ENCODE measurements at places on chromosomes 12 and 14.

GRCh38 chr12:73892201-73892600 is 645.4 kb upstream of the ATXN7L3B start:
- peak; percentile 3 for DNase-seq

DNA sequence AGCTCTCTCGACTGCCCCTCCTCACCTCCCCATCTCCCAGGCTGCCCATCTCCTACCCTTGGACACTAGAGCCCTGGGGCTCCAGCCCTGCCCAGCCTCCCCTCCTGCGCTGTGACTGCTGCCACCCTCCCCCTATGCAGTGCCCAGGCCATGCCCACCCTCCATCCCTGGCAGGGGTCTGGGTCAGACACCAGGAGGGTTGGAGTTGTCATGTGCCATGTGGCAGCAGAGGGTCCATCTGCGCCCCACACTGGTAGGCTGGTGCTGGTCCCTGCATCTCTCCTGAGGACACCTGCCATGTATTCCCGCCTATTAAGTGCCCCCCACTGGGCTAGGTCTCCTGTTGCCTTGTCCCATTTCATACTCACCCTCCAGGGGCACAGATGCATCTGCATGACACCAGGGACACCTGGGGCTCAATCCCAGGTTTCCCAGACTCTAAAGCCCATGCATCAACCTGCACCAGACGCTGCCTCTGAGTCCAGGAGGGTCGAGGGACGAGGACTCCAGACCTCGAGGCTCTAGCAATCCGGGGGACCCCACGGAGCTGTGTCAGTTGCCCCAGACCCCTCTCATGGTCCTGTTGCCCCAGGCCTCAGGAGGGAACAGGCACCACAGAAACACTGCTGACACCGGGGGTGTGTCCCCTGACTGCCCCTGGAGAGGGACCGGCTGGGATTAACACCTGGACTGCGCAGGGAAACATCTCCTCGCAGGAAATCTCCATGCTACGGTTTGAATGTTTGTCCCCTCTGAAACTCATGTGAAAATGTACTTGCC is 23.4 kb upstream of the SFSWAP start:
- DNase-seq = no peak

GRCh38 chr12:53115112-53115890 is 12.0 kb downstream of the SOAT2 start:
- no peak for DNase-seq

DNA sequence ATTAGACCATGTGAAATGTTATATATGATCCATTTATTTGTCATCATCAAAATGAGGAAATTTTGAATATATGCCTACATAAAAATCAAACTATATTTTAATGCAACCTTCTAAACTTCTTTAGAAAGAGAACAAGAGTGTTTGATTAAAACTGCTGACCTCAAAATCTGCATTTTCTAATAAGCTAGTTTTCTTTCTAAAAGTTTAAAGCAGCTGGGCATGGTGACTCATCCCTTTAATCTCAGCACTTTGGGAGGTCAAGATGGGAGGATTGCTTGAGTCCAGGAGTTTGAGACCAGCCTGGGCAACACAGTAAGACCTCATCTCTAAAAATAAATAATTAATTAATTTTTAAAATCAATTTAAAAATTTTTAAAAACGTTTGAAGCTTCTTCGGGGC is 36.2 kb downstream of the GNPTAB start:
- no peak for DNase-seq

DNA sequence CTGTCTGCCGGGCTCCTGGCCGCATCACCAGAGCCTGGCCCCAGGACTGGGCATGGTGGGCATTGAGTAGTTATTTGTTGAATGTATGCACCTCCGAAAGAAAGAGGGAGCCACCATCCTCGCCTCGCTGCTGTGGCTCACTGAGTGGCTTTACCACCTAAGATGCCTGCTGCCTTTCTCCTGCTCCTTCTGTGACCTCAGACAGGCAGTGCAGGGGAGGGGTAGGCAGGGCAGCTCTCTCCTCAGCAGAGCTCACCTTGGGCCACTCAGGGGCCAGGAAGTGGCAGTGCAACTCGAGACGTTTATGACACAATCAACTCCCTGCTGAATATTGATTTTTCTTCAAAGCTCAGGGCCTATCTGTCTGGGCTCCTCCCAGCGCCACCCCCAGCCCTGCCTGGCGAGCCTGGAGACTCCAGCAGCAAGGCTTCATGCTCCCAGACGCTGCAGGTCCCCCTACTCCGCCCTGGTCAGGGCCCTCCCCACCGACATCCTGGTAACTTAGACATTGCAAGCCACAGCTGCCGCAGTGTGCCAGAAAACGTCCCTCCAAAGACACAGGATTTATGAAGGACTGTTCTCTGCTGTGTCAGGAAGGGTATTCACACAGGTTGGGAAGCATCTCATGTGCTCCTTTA is 84.3 kb upstream of the DIO3 start:
- DNase-seq = no peak

DNA sequence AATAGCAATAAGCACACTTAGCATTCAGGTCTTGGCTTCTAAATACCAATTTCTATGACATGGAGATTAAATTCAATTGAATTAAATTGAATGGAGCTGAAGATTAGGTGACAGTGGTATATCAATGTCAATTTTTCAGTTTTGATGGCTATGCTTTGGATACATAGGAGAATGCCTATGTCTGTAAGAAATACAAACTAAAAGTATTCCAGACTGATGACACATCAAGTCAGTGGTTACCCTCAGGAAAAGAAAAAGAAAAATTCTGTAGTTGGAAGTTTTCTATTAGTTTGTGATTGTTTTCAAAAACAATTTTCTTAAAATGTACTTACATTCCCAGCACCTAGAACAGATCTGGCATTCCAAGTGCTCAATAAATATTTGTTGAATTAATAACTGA is 4.9 kb upstream of the DCAF4 start:
- no peak for DNase-seq

DNA sequence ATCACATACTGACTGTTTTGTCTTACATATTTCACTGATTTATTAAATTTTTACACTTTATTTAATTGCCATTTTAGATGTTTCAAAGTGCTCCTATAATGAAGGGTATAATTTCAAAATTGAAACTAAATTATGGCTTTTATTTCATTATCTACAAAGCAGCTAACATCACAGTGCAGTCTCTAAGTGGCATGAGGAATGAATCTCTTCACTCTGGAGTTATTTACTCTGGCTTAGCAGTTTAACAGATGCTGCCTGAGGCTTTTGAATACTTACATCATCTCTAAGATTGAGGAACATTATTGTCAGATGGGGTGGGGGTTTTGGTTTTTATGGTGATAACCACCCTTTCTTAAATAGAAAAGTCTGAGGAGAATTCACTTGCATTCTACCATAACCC is 386.4 kb downstream of the TRHDE start:
- DNase-seq = no peak

- no peak for DNase-seq
These were observed 67.6 kb downstream of the KIF21A start for GRCh38 chr12:39375206-39375808.

GRCh38 chr12:42790761-42791151 is 201.2 kb upstream of the PRICKLE1 start:
- peak; percentile 78 for DNase-seq

GRCh38 chr14:35438910-35439713 is 34.6 kb upstream of the NFKBIA start:
- DNase-seq = peak; percentile 8

- no peak for DNase-seq
These were observed 1.2 kb upstream of the GIT2 start for GRCh38 chr12:109997393-109997792.

DNA sequence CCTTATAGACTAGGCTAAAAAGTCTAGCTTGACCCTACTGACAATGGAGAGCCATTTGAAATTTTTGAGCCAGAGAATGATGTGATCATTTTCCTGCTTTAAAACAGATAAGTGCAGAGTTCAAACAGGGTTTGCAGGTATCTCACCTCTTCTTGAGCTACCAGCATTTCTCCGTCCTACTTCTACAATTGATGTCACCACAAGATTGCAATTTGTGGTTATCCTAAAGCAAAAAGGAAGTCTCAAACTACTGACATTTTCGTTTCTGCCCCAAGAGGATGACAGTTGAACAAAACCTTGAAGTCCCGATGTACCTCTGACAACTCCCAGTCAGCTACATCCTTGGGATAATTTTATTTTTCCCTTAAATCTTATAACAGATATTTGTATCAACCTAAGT is 86.7 kb downstream of the PTGER2 start:
- DNase-seq = no peak

GRCh38 chr12:88163371-88163770 is 21.3 kb downstream of the TMTC3 start:
- no peak for DNase-seq

DNA sequence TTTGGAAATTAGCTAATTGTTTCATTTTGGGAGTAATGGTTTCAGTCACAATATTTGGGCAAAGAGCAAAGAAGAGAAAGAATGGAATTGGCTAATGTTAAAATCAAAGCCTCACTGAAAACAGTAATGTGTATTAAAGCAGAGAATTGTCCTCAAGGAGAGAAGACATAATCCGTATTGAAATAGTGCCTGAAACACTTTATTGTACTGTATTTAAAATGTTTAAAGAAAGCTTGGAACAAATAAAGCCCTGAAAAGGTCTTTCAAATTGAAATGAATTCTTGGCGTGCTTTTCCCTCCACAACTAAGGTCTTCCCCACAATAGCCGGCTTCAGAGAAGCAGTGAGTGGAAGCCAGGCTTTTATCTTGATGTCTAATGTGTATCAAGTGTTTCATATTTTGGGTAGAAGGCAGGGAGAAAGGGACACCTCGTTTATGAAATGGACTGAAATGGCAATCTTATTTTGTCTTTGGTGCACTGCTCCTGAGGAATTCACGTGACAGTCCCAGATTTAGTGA is 212.9 kb upstream of the CRY1 start:
- DNase-seq = no peak

- DNase-seq = no peak
These were observed 5.8 kb upstream of the NEMF start for GRCh38 chr14:49858383-49858782.

DNA sequence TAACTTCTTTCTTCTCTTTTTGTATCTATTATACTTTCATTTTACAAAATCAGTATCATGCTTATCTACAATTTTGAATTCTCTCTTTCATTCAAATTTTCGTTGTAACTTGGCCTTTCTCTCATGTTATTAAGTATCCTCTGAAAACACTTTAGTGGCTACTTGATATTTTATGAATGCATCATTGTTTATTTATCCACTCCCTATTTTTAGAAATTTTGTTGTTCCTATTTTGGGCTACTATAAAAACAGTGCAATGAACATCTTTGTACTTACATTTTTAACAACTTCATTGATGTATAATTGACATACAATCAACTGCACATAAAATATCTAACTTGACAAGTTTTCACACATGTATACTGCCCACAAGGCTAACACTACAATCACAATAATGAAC is 44.0 kb upstream of the AMIGO2 start:
- DNase-seq = no peak

DNA sequence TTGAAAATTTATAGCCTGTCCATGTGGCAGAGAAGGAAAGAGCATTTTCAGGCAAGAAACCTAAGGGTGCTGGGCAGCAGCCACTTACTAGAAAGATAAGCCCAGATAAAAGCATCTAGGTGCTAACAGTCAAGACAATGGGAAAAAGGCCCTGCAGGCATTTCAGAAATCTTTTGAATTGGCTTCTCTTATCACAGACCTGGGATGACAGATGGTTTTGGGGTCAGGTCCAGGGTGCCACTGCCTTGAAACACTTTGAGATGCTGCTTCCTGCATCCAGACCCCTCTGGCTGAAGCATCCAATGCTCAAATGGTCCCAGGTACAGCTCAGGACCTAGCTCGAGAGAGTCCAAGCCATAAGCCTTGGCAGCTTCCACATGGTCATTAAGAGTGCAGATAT is 466.5 kb downstream of the FSCB start:
- no peak for DNase-seq

DNA sequence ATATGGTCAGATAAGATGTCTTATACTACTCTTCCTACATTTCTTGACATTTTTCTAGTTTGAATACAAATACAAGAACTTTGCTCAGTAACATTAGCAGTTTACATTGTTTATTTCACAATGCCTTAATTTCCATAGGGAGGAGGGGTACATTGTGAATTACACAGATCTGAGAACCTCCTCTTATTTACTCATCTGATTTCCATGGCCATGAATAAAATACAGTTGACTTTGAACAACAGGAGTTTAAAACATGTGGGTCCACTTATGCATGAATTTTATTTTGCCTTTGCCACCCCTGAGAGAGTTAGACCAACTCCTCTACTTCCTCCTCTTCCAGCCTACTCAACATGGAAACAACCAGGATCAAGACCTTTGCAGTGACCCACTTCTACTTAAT is 67.7 kb downstream of the MGST1 start:
- no peak for DNase-seq

GRCh38 chr12:26810330-26810729 is 22.7 kb downstream of the ITPR2 start:
- DNase-seq = peak; percentile 92

DNA sequence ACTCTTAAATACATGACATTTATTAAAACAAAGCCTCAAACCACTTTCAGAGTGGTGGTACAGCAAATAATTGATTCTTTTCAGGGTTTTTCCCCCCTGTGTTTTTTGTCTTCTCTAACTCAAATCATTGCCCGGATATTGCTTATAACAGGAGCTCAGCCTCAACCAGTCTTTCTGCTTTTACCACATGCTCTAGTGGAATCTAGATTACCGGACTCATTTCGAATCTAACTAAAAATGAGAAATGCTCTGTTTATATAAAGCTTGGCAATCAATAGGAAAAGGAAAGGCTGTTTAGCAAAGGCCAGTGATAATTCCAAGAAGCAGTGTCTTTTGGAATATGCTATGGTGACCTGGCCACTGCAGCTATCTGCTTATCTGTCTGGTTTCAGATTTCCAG is 161.5 kb downstream of the ETV6 start:
- DNase-seq = peak; percentile 28

DNA sequence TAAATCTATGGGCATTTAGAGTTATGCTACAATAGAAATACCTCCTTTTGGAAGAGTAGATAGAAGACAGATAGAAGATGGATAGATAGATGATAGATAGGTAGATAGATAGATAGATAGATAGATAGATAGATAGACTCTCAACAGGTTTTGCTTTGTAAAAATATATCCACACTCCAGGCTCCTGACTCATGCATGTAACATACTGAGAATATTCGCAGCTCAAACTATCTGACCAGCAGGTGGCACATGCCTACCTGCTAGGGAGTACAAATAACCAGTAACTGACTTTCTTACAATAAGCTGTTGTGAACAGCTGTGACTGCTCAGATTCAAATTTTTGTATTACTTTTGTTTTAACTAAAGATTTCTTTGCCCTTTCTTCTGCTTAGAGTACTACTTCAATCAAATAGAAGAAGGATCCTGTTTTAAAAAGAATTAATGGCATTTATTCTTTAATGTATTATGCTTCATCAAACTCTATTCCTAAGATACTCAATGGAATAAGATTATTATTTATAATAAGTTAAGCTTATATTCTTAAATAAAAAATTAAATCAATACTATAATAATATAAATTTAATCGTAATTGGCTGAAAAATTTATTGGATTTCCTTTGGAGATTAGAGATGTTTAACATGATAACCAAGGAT is 15.8 kb upstream of the CPNE8 start:
- peak; percentile 80 for DNase-seq

GRCh38 chr12:6827982-6828780 is at the start of gene P3H3:
Gene P3H3 (plus strand): TSS chr12:6828407. CDS start chr12:6828441, 34 bp downstream.
- peak; percentile 50 for DNase-seq

- DNase-seq = no peak
These were observed 166.4 kb upstream of the FKBP4 start for GRCh38 chr12:2628401-2628800.

Data from fibroblast of the aortic adventitia (primary cell).